NCI-H2081 treated with DMSO at 0.1 percent for 48 hours (cell line): ENCODE measurements at places on chromosomes 16 and 17.

GRCh38 chr17:73317513-73318426, 6.0 kb upstream of the CDC42EP4 start:
- no peak for DNase-seq

- no peak for DNase-seq
These were observed 519.1 kb downstream of the MAF start for GRCh38 chr16:79081297-79082066.

GRCh38 chr16:21560462-21560861, 38.9 kb upstream of the METTL9 start:
- no peak for DNase-seq

- no peak for DNase-seq
These were observed 117.3 kb downstream of the CA10 start for GRCh38 chr17:52041123-52041617.

- DNase-seq = no peak
These were observed 10.2 kb downstream of the EEF2K start for GRCh38 chr16:22216191-22216831.

- no peak for DNase-seq
These were observed 31.8 kb downstream of the SLC39A11 start for GRCh38 chr17:73060721-73061120.
